ENCODE measurements at places on chromosomes 5 and 9. TPM values are rescaled to one million over a fixed set of nuclear protein-coding genes. Genes with fewer than 3 reads are reported as not detected.

- DNase-seq, result no peak
Measured at GRCh38 chr9:133583586-133583985, 25.6 kb downstream of the FAM163B start.

RNF224 gene
- total RNA-seq, result 0.41 TPM

KLHL9 gene
- 17.4 TPM for total RNA-seq

PCDHA9 gene
- 1.4 TPM for total RNA-seq

DNA sequence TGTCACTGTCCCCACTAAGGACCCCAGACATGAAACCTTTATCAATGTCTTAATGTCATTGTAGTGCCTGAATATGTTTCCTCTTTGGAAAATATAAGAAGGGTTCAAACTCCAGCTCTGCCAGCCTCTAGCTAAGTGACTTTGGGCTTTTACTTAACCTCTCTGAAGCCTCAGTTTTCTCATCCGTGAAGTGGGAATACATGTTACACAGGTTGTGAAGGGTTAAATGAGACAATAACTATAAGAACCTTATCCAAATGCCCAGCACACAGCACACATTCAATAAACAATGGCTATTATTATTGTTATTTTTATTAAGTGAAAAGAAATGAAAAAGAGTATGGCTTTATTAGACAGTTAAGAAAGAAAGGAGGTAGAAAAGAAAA, 15.7 kb upstream of the IGFBPL1 start:
- no peak for DNase-seq

DNA sequence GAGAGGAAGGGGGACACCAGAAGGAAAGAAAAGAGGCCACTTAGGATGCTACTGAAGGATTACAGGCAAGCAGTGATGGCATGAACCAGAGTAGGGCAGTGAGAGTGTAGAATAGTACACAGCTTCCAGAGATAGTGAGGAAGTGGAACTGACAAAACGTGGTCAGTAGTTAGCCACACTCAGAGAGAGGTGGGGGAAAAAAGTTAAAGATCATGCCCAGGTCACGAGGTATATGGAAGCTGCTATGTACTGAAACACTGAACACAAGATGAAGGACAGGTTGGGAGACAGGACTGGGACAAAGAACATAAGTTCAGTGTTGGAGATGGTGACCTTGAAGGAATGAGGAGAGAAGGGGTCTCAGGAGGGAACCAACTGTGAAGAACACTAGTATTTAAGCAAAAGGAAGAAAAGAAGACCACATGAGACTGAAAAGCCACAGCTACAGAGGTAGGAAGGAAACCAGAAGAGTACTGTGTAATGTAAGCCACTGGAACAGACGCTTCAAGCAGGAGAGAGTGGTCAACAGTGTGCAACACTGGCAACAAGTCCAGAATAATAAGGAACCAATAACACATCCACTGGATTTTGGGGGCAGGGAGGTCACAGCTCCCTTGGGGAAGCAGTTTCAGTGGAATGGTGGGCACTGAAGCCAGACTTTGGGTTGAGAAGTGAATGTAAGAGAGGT, 45.5 kb downstream of the ELL2 start:
- no peak for DNase-seq

DNA sequence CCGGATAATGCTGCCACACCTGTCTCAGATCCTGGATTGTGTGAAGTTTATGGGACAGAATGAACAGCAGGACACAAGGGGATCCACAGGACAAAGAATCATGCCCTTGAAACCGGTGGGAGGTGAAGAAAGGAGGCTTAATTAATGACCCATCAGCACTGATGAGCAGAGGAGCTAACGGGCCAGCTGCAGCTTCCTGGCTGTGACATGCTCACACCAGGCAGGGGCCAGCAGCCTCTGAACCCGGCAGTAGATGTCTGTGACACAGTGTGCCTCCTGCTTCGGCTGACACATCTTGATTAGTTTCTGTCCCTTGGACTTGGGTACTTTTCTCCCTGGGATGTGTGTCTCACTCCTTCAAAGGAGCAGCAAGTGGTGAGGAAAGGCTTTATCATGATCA, 328.8 kb upstream of the BRINP1 start:
- no peak for DNase-seq

GRCh38 chr5:66174338-66174737, 30.2 kb downstream of the SREK1 start:
- DNase-seq, result no peak

GRCh38 chr9:80555782-80556325, 984.1 kb downstream of the TLE4 start:
- DNase-seq, result no peak

C5orf52 gene
- not detected for total RNA-seq

GRCh38 chr5:68433923-68434879, 218.6 kb downstream of the PIK3R1 start:
- no peak for DNase-seq

SPINK5 gene
- 8.4 TPM for total RNA-seq

DNA sequence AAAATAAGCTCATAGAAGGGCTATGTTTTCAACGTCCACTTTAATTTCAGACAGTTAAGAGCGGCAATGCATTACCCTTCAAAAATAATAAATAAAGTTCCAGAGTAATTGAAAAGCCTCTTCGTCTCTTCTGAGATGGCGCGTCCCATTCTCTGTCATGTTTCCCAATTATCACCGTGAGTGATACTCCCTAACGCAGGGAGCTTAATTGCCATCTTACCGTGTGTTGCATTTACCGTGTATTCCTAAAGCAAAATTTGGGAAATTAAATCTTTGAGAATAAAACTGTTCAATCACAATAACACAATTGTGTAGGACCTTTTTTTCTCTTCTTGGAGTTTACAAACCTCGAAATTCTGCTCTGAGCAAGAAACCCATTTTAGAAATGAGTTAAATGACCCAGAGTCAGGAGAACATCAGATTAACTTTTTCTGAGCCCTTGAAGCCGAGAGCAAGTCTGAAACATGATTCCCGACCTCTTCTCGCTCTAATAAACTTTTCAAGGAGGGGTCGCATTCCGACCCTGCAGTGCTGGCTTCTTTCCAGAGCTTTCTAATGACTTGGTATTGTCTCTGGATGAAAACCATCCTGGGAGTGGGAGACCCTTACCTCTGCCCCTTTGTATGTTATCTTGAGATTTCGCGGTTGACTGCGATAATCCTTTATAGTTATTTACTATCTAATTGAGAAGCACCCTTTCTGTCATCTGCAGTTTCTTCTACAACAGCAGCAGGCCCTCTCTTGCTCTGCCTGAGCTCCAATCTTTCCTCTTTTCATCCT, 251.5 kb downstream of the FSTL4 start:
- no peak for DNase-seq

C1QTNF3 gene
- 2.1 TPM for total RNA-seq

DNA sequence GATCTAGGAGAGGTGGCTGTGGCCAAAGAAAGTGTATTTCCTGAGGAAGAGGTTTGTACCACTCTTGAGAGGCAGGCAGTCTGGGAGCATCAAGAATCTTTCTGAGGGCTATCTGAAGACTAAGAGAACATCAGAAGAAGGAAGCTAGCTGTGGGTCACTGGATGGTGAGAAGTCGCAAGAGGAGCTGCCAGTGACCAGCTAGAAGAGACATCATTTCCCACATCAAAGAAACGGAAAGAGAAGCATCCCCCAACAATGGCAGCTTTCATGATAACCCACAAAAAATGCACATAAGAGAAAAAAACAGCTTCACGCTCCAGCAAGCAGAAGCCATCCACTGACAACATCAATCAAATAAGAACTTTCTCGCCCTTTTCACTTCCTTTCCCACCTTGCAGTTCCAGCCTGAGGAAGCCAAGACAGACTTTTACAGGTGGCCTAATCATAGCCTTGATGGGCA, 25.0 kb upstream of the CEP78 start:
- DNase-seq, result no peak

GRCh38 chr5:135263022-135263668, 135.9 kb downstream of the MACROH2A1 start:
- no peak for DNase-seq

DNA sequence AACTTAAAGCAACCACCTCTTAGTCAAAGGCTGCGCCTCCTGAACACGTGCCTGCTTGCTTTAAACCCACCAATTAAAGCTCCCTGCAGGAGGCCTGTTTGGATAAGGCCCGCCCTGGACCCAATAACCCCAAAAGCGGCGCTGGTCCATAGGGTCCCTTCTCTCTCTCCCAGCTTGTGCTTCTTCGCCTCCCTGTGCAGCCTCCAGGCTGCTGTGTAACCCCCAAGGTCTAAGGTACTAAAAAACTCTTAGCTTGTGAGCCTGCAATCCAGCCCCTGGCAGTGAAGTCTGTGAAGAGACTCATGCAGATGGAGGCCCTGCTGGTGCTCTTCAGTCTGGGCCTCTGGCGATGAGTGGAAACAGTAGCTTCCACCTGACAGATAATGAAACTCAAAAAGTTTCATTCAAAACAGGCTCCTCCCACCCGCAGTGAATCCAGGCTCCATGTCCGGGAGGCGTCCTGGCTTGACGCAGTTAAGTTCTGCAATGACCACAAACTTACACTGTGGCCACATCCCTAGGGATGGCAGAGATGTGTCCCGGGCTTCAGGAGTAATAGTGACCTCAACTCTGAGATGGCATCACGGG, 97.3 kb downstream of the PRRT1B start:
- no peak for DNase-seq

GRCh38 chr9:80144406-80144805, 572.6 kb downstream of the TLE4 start:
- DNase-seq, result no peak

WDR70 gene
- total RNA-seq, result 37.8 TPM

ARID3C gene
- total RNA-seq, result 0.23 TPM

DNA sequence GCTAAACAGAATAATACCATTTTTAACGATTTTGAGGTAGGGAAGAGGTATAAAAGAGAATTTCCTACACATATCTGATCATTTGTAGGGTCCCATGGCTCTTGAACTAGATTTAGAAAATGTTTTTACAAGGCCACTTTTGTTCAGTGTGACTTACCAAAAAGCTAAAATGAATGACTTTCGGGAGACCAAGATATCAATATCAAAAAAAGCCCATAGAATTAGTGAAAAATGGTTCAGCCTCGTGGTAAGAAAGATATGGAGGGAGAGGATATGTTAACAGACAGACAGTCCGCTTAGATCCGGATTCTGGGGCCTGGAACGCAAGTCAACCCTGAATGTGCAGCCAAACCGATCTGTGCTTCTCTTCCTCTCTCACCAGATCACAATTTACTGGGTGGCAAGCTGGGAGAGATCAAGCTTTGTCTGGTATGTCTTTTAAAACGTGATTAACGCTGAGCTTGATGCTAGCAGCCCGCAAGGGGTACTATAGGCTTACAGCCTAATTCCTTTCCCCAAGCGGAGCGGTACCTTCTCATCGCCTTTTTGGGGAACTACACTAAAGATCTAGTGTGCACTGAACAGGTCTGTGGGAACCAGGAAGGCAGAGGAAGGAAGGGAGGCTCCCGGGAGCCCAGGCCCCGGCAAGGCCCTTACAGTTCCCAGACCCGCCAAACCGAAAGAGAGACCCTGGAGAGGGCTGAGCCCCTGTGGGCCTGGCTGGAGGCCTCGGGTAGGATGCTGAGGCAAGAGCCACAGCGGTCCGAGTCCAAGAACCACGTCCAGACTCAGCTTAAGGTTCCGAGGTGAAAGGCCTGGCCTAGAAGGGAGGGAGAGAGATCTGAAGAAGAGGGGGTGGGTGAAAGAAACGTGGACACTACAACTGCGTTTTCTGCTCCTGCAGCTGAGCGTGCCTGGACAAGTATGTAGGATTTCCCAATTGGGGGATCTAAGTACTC, 2.9 kb downstream of the NR2F1-AS1 start:
- no peak for DNase-seq

RNF183 gene
- total RNA-seq, result 0.17 TPM

DNA sequence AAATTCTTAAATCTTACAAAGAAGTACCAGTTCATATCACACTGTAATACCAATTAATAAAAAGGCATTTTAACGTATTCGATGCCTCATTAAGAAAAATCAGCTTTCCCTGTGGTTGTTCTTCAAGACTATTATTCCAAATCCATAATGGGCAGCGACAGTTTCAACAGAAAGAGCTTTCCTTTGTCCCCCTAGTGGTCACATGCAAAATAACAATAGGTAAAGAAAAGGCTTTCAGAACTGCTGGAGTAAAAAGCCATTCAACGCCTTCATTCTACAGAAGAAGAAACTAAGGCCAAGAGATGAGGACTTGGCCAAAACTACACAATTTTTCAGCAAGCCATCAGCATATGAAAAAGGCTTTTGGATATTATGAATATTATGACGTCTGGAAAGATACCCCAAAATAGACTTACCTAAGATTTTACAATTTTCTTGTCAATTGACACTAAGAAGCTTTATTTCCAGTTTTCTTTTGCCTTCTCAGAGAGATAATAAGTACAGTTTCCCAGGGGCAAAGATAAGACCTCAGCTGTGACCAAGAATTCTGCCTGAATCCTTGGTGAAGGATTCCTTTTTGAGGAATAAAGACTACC, 6.7 kb upstream of the CDH6 start:
- DNase-seq, result no peak

CXXC5 gene
- total RNA-seq, result 77.5 TPM

DNA sequence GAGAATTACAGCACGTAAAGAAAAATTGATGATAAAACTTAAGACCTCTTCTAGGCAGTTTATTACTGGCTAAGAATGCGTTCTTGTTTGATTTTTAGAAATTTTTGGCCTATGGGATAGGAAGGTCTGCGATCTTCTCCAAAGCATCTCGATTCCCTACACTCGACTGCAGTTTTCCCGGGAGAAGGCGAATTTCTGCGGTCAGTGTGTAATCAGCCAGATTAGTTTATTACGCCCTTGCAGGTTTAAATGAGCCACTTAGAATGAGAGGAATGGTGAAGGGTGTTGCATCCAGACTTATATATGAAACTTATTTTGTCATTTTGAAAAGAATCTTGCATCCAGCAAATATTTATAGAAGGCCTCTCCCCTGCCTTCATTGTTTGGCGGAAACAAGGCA, 1.2 kb downstream of the MTAP start:
- no peak for DNase-seq

GRCh38 chr5:134543820-134544614, 18.5 kb downstream of the JADE2 start:
- no peak for DNase-seq

DNA sequence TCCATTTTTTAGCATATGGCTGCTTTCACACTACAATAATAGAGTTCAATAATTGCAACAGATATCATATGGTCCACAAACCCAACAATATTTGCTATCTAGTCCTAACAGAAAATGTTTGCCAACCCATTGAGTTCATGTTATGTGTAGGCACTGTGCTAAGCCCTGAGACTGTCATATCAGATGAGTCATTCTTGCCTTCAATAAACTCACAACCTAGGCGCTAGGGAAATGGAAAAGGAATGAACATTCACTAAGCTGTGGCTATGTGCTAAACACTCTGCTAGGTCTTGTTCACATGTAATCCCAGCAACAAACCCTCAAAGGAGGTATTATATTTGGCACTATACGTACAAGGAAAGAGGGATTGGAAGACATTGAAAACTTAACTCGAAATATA, 8.4 kb upstream of the TIMD4 start:
- no peak for DNase-seq
